ENCODE measurements at places on chromosomes 12 and 14.

DNA sequence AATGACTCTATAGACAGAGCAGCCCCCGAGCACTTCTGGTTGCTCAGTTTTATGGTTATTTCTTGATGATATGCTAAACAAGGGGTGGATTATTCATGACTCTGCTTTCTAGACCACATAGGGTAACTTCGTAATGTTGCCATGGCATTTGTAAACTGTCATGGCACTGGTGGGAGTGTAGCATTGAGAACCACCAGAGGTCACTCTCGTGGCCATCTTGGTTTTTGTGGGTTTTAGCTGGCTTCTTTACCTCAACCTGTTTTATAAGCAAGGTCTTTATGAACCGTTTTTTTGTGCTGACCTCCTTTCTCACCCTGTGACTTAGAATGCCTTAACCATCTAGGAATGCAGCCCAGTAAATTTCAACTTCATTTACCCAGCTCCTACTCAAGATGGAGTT, 1036.2 kb upstream of the FLRT2 start:
- no peak for DNase-seq

- no peak for DNase-seq
These were observed 1.1 kb downstream of the BTBD6 start for GRCh38 chr14:105249182-105250007.

- DNase-seq = no peak
These were observed 26.1 kb upstream of the SLC6A13 start for GRCh38 chr12:288687-289086.

DNA sequence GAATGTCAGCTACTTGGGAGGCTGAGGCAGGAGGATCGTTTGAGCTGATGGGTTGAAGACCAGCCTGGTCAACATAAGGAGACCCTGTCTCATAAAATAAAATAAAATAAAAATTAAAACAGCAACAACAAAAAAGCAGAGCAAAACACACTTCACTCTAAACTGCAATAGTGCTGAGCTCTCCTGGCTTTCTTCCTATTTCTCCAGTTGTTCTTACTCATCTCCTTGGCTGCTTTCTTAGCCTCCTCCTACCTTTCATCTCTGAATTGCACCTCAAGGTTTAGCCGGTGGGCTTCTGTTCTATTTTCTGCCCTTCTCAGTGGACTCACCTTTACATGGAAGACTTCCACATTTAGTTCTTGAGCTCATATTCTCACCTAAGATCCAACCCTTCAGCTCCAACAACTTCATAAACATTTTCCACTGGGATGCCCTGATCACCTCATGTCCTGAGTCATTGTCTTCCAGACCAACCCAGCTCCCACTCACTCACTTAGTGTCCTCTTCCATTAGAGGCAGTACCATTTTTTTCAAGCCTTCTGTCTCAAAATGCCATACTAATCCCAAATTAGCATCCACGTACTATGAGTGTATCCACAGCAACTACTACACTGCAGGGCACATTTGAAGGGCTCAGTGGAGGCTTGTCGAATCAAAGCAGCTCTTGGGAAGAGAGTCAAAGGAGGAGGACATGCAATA, 41.2 kb upstream of the TMED10 start:
- no peak for DNase-seq

DNA sequence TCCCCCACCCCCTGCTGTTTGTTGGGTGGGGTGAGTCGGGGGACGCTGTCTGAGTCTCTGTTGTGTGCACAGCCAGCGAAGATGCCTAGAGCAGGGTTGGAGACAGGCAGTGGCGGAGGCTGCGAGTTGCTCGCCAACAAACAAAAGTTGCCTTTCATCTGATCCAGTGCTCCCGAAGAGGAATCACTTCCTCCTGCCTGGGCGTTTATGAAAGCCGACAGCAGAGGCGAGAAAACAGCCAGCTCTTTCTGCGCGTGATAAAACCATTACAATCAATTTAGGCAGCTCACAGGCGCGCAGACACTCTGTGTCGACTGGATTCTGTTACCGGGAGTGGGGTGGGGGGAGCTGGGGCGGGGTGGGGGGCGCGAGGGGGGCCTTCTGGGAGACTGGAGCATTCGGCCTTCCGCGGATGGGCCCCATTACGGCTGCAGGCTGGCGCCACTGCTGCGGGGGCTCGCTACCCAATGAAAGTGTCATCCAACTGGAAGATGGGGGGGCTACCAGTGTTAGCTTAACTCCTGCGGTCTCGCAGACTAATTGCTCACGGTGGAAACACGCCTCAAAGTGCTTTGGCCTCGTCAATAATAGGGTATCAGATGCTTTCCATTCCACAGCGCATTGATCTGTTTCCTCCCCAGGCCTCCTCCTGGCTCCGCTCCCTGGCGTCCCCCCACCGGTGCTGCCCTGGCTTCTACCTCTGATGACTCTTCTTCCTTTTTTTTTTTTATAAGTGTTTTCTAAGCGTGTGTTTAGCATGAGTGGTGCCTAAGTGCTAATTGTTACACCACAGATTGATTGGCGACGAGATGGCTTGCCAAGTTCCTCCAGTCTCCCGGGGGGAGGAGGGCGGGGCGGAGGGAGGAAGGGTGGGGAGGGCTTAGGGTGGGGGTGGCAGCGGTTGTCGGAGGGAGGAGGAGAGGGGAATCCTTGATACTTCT, 678.4 kb downstream of the MED13L start:
- no peak for DNase-seq

DNA sequence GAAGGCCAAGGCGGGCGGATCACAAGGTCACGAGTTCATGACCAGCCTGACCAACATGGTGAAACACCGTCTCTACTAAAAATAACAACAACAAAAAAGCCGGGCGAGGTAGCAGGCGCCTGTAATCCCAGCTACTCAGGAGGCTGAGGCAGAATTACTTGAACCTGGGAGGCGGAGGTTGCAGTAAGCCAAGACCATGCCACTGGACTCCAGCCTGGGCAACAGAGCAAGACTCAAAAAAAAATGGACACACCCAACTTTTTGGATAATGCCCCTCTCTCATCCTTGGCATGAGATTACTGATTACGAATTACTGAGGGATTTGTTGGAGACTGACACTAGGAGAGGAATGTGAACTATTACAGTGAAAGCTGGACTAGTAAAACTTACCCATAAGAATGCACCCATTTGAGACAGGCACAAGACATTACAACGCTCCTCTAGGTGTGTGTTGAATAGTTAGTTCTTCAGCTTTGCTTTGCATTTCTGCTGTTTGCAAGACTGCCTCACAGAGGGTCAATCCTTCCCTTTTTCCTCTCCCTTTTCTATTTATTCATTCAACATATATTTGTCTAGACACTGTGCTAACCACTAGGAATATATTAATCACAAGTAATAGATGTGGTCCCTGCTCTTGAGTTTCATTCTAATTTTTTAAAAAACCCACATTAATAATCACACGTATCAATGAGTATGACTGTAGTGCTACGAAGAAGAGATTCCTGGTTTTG, 46.0 kb upstream of the OR5AU1 start:
- no peak for DNase-seq

GRCh38 chr14:75645056-75645455, 15.6 kb downstream of the ERG28 start:
- DNase-seq = no peak

- DNase-seq = no peak
These were observed 116.0 kb upstream of the LRIG3 start for GRCh38 chr12:59036347-59036746.

DNA sequence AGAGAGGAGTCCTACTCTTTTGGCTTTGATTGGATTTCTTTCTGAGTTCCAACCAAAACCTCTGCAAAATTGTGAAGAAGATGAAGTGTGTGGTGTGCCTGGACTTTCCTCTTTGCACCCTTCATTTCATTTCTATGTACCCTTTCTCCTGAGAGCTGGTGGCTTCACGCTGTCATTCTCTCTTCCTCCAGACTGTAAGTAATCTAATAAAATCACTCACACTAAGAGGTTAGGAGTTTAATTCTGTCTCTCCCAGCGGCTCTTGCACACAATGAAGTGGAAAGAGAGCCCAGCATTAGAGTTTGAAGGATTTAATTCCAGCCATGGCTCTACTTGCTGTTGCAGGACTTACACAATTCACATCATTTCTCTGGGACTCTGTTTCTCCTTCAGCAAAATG, 37.8 kb upstream of the CRADD start:
- no peak for DNase-seq

DNA sequence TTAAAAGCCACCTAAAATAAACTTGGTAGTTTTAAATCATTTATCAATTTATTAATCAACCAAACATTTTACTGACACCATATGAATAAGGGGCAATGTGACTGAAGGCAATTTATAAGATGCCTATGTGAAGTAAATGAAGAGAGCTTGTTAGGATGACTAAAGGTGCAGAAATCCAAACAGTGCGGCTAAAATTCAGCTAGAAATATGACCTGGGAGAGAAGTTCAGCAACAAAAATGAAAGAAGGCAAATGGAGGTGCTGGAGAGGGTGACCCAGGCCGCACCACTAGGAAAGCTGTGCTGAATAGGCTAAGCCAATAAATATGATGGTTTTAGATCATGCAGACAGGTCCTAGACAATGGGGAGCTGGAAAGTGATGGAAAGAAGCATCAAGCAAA, 403.7 kb downstream of the BTG1 start:
- DNase-seq = no peak

DNA sequence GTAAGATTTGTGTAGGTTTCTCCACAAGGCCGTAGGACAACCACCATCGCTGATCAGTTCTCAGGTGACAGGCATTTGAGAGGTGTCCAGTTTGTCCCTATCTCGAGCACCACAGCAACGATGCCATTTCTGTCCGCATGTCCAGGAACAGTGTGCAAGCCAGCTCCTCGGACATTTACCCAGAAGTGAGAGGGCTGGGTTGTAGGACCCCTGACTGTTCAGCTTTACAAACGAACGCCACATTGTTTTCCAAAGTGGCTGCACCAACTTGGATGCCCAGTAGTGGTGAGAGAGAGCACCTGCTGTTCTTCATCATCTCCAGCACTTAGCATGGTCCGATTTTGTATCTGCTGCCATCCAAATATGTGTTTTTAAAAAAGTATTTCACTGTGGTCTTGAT, 38.6 kb downstream of the CYP46A1 start:
- DNase-seq = no peak

- no peak for DNase-seq
These were observed 39.3 kb upstream of the AMN start for GRCh38 chr14:102883089-102883541.

- DNase-seq = no peak
These were observed 221.8 kb upstream of the SSTR1 start for GRCh38 chr14:37985826-37986470.

GRCh38 chr12:112781767-112782166, 9.8 kb upstream of the RPH3A start:
- DNase-seq = no peak

DNA sequence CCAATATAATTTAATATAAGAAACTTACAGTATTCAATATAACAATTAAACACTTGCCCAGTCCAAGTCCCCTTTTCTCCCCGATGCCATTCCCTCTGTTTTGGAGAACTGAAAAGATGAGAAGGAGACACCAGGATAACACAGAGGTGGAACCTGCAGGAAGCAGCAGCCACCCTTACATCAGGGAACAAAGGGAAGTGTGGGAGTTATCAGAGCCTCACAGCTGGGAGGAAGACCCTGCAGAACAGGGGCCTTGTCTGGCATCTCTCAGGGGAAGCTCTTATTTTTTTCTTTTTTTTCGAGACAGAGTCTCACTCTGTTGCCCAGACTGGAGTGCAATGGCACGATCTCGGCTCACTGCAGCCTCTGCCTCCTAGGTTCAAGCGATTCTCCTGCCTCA, 52.6 kb downstream of the CALM1 start:
- no peak for DNase-seq

DNA sequence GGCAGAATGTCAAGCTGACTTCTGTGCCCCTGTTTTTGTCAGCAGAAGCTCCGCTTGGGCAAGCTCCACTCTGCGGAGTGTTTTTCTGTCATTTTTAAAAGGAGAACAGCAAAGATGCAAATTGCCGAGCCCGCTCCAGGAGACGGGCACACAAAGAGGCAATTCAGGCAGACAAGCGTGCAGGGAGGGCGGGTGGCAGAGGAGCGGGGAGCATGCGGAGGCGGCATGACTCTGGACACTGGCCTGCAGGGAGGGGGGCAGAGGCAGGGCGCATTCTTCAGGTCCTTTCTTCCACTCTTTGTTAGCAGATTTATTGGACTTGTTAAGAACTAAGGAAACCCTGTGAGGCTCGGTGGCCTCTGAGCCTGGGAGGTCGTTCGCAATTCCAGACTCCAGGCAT, 187.3 kb upstream of the RMST start:
- no peak for DNase-seq
